ENCODE measurements at places on chromosomes 13 and 19.

DNA sequence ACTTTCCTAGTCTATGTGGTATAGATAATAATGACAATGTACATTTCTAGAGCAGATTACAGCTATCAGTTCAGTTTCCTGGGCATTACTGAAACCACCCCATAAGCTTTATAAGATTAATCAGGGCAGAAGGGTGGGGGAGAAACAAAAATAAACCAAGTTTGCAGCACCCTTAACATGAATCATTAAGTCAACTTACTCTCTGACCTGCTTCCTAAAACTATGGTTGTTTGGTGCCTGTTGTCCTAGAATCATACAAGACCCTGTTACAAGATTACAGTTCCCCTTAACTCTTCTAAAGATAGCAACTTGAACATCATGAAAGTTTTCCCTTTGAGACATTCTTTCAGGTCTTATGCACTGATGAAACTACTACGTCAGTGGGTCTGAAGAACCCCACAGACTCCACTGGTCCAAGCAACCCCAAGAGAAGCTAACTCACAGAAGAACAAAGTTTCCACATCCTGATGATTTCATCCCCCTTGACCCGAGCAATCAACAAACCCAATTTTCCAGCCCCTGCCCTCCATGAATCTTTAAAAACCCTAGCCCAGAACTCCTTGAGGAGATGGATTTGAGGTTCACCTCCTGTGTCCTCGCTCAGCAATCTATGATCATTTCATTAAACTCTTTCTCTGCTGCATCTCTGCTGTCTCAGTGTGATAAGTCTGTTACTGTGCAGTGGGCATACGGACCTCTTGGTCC lies 336.5 kb downstream of the FOXO1 start:
- DNase-seq = no peak

GRCh38 chr19:1468821-1469254 lies 10.2 kb downstream of the C19orf25 start:
- DNase-seq = no peak

DNA sequence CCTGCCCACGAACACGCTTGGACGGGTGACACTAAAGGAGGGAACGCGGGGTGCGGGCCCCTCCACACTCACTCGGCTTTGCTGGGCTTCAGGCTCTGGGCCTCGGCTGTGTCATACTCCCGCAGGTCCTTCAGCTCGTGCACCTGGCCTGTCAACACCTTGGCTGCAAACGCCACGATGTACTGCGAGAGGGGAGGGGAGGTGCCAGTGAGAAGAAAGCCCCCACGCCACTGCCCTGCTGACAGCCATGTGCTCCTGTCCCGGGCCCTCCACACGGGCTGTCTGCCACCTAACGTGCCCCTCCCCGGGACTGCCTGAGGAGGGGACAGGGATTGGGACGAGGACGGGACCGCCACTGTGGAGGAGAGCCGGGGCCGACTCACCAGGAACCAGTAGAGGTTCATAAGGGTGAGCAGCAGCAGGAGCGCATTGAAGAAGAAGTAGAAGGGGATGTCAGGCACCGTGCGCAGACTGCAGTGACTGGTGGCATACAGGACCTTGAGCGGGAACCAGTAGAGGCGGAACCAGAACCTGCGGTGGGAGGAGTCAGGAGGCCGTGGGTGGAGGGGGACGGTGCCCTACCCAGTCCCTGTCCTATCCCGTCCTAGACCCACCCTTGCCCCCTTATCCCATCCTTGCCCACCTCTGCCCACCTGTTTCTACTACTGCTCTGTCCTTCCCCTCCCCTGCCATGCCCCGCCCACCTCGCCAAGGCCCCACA lies 16.9 kb downstream of the CERS1 start:
- DNase-seq = no peak

DNA sequence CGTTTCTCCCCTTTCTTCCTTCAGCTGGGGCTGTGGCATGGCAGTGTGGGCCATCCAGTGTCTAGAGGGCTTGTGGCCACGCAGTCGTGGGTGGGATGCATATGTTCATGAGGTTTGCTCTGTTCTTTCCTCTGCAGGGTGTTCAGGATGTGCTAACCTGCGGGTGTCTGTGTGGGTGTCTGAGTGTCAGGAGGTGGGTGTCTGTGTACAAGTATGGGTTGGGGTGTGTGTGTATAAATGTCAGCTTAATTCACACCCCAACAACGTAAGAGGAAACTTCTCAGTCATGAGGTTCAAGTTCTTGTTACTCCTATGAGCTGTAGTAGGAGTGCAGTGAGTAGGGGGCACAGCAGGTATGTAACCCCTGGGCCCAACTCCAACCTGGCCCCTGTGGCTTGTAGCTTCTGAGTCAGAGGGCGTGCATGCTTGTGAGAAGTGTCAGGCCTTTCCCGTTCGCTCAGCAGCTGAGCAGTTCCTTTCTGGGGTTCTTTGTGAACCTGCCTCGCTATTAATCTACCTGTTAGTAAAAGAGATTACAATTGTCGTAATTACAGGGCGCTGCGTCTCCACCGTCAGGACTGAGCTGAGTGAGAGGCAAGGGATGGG lies 49.1 kb downstream of the NFIX start:
- DNase-seq = no peak

DNA sequence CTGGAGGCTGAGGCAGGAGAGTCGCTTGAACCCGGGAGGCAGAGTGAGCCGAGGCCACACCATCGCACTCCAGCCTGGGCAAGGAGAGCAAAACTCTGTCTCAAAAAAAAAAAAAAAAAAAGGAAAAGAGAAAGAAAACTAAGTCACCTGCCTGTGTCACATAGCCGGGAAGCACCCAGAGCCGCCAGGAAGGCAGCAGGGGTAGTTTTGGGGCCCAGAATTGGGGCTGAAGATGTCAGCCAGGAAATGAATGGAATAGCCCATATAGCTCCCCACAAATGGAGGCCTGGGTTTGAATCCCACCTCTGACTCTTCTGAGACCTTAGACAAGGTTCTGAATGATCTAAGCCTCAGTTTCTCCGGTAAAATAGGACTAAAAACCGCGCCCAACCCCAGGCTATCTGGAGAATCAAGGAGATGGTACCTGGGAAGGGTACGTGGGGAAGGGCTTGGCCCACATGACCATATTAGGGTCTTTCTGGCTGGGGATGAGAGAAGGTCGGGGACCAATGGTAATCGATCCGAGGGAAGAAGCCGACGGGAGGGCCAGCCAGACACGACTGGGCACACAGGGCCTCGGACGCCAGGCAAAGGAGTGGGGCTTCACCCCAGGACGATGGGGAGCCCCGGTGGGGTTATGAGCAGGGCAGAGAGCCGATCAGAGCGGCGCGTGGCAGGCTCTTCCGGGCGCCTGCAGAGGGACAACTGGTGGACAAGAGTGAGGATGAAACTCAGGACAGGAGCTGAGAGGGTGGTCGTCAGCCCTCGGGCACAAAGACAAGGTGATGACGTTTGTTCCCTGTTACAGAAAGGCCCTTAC lies 14.4 kb downstream of the CCDC124 start:
- no peak for DNase-seq

DNA sequence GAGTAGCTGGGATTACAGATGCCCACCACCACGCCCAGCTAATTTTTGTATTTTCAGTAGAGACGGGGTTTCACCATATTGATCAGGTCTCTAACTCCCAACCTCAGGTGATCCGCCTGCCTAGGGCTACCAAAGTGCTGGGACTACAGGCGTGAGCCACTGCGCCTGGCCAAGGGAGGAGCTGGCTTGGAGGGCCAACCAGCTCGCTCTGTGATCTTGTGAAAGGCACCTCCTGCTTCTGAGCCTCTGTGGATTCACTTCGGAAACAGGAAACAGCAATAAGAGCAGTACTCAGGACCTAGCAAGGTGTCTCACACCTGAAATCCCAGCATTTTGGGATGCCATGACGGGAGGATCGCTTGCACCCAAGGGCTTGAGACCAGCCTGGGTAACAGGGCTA lies 2.0 kb upstream of the ELL start:
- DNase-seq = no peak

- no peak for DNase-seq
These were observed 177.3 kb downstream of the COL4A1 start for GRCh38 chr13:110129539-110130186.

DNA sequence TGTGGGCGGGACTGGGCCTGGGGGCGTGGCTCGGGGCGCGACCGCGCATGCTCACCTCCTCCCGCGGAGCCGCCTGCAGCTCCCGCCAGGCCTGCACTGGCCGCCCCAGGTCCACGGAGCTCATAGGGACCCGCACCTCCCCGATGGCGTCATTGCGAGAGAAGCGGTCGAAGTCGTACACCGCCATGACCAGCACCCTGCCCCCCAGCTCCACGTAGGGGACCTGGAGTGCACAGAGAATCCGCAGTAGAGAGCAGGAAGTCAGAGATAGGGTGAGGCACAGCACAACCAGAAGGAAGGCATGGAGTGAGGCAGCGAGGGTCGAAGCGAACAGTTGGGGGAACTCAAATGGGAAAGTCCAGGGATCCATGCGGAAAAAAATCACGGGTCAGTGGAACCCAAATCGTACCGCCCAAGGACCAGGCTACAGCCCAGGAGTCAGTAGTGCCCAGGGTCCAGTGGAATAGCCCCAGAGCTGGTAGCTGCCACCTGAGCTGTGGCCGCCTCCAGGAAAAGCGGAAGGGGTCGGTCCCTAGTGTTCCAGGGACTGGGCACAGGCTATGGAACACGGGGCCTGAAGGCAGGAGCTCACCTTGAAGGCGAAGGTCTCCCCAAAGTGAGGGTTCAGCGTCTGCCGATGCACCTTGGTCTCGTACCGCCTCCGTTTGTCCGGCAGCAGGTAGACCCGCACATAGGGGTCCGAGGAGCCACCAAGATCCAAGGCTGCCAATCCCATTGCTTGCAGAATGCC lies 4.8 kb downstream of the SYT5 start:
- DNase-seq = no peak

DNA sequence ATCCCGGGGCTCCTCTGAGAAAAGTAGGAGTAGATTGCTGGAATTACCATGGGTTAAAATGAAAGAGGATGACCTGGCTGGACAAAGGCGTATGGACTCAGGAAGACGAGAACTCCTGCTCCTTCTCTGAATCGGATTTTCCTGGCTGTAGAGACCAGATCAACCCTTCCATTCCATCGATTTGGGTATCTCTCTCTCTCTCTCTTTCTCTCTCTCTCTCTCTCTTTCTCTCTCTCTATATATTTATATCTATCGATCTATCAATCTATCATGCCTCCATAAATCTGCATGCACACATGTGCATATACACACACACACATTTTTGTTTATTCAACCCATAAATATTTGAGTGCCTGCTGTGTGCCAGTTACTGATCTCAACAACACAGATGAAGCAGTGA lies 234.9 kb downstream of the LMO7 start:
- DNase-seq = peak; percentile 31

- no peak for DNase-seq
These were observed 8.6 kb downstream of the GTF2F1 start for GRCh38 chr19:6384381-6384780.

GRCh38 chr19:35860436-35860817 lies 3.7 kb downstream of the KIRREL2 start:
- no peak for DNase-seq

GRCh38 chr13:107901996-107902562 lies 313.3 kb downstream of the LIG4 start:
- DNase-seq = no peak

- DNase-seq = no peak
These were observed 303.6 kb upstream of the PRR20A start for GRCh38 chr13:56837161-56837560.

DNA sequence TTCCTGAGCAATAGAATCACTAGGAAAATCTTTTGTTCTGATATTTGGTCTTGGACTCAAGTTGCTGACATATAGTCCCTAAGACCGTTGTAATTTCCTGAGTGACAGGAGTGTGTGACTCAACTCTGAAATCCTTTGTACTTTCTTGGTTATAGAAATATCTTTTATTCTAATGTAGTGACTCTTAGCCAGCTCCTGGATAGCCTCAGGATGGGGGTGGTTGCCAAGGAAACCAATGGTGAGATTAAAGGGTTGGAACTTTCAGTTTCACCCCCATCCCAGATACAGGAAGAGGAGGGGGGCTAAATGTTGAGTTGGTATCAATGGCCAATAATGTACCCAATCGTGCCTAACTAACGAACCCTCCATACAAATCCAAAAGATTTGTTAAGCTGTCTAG lies 41.8 kb downstream of the MBD3L2B start:
- DNase-seq = no peak

- peak; percentile 69 for DNase-seq
These were observed 335 bp upstream of the SOX1 start for GRCh38 chr13:112066624-112067004.

DNA sequence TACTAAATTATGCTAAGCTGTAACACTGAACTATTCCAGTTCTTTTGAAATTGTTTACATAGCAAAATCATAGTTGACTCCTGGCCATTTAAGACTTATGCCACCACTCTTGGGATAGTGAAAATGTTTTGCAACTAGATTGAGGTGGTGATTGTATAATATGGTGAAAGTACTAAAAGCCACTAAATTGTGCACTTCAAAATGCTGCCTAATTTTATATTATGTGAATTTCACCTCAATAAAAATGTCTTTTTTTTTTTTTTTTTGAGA lies 5.0 kb upstream of the SAE1 start:
- no peak for DNase-seq

- no peak for DNase-seq
These were observed 22.1 kb downstream of the ADPRHL1 start for GRCh38 chr13:113431171-113431570.

- DNase-seq = peak; percentile 61
These were observed 20.9 kb downstream of the COG6 start for GRCh38 chr13:39676315-39676876.

- DNase-seq = peak; percentile 76
These were observed at the start of gene LRRC25 for GRCh38 chr19:18397242-18398202. Gene LRRC25 (minus strand): TSS chr19:18397622. CDS start chr19:18396963, 659 bp downstream.

- no peak for DNase-seq
These were observed at the start of gene ELAVL3 for GRCh38 chr19:11480715-11481533. Gene ELAVL3 (minus strand): TSS chr19:11481046. CDS start chr19:11480608, 438 bp downstream.

GRCh38 chr13:50685491-50685890 lies 158.0 kb downstream of the DLEU7 start:
- peak; percentile 93 for DNase-seq

GRCh38 chr13:94658926-94659597 lies 53.3 kb downstream of the SOX21 start:
- no peak for DNase-seq

GRCh38 chr19:11265785-11266236 lies 3.5 kb upstream of the DOCK6 start:
- DNase-seq = no peak

DNA sequence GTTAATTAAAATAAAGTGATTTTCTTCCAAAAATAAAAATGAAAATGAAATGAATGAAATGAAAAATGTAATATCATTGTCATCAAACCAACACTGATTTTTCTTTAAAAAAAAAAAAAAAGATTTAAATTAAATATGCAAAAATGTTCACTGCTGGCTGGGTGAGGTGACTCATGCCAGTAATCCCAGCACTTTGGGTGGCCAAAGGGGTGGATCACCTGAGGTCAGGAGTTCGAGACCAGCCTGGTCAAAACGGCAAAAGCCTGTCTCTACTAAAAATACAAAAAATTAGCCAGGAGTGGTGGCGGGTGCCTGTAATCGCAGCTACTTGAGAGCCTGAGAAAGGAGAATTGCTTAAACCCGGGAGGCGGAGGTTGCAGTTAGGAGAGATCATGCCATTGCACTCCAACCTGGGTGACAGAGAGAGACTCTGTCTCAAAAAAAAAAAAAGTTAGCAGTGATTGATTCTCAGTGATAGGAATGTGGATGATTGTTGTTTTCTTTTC lies 44.6 kb upstream of the LSM14A start:
- DNase-seq = no peak
